ENCODE measurements at places on chromosomes 7 and 10.
A peak's percentile ranks its signal among the peaks of the same experiment; 100 is the strongest.

DNA sequence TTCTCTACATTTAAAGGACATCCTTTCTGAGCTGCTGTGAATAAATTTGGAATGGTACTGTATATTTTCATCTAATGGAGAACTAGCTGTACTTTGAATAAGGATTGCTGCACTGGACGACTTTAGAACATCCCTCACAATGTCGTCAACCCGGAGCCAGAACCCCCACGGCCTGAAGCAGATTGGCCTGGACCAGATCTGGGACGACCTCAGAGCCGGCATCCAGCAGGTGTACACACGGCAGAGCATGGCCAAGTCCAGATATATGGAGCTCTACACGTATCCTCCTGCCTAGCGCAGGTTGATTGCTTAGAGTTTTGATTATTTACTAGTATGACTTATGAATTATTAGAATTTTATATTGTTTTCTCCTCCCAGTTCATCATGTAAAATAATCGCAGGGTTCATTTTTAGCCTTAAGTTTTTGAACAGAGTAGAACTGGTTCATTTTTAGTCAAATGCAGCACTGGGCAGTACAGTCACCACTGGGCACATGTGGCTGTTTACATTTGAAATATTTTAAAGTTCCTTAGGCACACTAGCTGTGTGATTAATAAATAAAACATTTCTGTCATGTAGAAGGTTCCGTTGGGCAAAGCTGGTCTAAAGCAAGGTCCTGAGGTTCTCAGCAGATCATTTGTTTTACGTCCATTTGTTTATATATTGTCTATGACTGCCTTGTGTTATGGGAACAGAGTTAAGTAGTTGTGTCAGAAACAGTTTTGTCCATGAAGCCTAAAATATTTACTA is 31.5 kb downstream of the CUL1 start:
- no peak for DNase-seq

DNA sequence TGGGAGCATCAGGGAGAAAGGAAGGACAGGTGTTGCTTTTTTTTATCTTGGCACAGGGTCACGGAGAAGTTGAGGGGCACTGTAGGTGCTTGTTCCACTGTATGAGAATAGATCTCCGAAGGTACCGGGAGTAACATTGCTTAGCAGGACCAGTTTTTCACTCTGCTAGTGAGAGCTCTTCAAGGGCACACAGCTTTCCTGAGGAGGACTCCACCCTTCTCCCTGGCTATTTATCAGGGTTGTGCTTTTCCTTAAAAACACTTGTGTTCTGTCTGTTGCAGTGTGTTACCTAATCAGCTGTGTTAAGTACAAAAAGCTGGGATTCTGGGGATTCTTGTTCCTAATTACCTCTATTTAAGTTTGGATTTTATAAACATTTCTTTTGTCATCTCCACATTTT is 160.5 kb downstream of the SND1 start:
- DNase-seq, result no peak

- no peak for DNase-seq
Observed at GRCh38 chr7:93316730-93317129, 84.6 kb downstream of the VPS50 start.

DNA sequence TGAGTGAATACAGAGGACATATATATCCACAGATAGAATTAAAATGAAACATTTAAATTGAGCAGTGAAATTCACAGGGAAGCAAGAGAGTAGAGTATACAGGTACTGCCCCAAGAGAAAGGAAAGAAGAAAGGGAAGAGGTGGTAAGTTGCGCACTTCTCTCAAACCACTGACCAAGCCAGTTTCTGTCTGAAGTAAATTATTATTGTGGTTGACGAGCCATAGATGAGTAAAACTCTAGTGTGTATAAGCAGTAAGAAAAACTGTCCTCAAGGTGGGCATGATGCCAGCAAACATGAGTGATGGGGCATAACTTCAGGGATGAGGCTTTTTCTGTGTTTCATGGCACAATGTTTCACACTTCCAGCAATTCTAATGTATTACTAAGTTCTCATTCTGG is 4.4 kb upstream of the BET1 start:
- DNase-seq, result no peak

GRCh38 chr7:131557652-131558385 is 1.4 kb upstream of the PODXL start:
- DNase-seq, result no peak

- peak; percentile 14 for DNase-seq
Observed at GRCh38 chr10:61486738-61487396, 33.7 kb upstream of the TMEM26 start.

DNA sequence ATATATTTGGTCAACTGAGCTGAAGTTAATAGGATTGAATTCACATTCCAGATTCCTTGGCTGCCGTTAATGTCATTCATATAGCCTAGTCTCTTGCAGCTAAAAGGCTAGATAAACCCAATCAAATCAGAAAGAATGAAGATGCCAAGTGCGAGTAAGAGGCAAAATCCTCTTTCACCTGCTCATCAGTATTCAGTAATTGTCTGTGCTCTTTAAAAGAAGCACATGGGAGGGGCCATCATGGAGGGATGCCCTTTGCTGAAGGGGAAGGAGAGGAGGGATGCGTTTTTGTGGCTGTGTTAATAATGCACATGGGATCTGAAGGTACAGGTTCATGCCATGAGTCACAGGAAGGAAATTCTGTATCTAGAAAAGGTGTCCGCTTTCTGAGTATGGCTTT is 232.2 kb downstream of the TMEM178B start:
- no peak for DNase-seq

DNA sequence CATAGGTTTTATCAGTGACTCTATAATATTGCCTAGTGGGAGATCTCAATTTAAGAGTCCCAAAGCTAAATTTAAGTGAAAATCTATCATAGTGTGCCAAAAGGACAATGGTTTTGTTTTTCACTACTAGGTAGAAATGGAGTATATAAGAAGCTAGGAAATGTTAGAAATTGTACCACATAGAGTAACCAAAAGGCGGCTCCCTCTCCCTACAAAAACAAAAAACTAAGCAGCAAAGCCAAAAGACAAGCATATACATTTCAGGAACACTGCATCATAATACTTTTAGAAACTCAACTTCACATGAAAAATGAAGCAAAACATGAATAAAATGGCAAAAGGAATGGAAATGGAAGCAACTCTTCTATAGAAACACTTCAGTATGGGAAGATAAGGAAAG is 271.6 kb downstream of the CACNA2D1 start:
- no peak for DNase-seq

GRCh38 chr7:139648941-139649425 is 125.5 kb downstream of the CLEC2L start:
- no peak for DNase-seq

- DNase-seq, result no peak
Observed at GRCh38 chr7:123738356-123738755, 10.4 kb downstream of the WASL start.

DNA sequence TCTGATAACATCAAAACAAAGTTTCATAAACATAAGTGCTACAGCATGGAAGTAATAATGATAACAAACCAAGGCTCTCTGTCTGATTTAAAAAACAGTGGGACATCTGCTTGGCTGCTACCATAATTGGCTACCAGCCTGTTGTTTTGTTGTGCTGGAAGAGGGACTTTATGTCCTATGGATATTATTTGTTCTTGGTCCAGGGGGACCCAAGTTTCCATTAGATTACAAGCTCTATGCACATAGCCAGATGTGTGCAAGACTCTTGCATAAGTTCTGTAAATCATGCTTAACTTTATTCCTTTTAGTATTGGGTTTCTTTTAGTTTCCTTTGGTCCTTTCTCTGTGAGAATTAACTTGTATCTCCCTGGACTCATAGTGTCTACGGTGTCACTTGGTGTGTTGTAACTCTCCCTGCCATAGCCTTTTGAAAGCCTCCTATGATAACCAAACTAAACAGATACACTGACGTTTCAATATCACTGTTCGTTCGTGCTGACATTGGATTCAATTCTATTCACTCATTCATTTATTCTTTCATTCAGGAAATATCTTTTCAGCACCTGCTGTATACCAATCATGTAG is 41.4 kb upstream of the CD36 start:
- DNase-seq, result no peak

- DNase-seq, result no peak
Observed at GRCh38 chr10:78319841-78320240, 286.2 kb downstream of the RPS24 start.

GRCh38 chr10:35882422-35883150 is 240.5 kb upstream of the FZD8 start:
- no peak for DNase-seq

GRCh38 chr10:132176623-132177500 is 9.9 kb upstream of the DPYSL4 start:
- DNase-seq, result no peak

DNA sequence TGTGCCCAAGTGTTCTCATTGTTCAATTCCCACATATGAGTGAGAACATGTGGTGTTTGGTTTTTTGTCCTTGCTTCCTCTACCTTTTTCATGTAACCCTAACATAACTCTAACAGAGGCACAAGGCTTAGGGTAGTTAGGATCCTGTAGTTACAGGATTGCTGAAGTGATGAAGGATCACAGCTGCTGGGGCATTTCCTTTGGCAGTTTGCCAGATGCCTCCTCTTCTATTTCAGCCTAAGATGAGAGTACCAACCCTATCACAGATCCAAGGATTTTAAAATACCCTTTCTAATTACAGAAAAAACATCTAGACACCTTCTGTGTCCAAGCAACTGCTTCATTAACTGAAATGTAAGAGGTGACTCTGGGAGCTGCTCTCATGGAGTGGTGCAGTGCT is 141.7 kb upstream of the COL1A2 start:
- DNase-seq, result no peak

- no peak for DNase-seq
Observed at GRCh38 chr10:19638182-19638895, 177.9 kb upstream of the PLXDC2 start.

DNA sequence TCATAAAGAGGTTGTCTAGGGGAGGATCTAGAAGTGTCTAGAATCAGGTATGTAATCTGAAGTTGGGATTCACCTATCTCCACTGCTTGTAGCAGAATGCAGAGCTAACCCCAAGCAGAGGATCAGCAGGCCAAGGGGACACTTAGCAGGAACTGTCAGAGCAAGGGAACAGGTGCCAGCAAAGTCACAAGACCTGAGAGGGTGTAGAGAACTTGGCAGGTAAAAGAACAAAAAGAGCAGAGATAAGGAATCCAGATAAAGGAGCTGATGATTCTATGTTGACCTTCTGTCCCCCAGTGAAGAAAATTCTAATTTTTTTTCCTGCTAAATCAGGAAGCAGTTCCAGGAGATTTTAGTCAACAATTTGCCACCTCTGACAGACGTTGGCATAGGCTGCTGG is 91.4 kb upstream of the CCDC71L start:
- no peak for DNase-seq

DNA sequence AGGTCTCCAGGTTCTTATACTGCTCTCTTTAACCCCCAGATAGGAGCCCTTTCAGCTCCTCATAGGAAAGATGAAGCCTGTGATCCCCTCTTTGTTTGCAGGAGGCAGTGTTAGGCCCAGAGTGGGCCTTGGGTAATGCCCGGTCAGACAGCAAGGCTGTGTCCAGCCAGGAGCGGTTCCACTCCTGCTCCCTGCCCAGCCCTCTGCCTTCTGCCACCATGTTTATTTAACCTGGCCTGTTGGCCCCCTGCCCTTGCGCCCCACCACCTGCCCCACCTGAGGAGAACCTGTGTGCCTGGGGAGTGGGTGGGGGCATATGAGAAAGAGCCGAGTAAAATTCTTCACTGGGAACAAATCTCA is 24.3 kb downstream of the CDH23 start:
- no peak for DNase-seq

DNA sequence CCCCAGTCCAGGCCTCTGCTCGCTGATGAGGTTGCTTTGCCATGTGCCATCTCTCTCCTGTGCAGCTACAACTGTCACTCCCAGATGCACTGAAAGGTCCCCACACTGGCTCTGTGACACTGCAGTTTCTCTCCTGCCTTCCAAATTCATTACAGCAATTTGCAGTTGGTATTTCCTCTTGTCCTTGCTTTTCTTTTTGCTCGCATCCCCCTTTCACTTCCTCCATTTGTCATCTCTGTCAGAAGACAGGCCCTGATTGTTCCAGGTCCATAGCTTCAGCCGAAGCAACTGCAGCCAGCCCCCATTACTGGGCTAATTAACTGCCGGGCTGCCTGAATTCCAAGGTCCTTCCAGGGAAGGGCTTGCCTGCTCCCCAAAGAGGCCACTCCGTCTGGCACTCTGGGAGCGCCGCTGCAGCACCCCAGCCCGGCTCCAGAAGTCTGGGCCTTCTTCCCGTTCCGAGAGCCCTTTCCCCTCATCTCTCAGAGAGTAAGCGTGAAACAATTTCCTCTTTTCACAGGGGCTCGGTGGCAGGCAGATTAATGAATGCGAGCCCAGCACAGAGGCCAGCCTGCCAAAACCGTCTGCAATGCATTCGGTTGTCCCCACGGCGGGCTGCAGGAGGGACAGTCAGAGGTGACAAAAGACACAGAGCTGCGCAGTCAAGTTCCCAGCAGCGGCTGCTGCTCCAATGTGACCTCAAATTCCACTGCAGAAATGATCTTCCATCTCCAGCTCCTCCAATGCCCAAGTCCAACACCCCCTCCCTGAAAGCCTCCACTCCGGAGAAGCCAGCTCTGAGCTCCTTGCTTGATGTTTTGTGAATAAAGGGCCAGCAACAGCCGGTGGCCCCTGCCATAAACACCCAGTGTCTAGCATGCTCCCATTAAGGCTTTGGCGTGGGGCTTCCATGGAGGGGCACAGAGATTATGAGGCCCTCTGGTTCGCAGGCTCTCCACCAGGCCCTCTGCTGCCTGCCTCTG is 279.4 kb upstream of the HABP2 start:
- no peak for DNase-seq

- DNase-seq, result no peak
Observed at GRCh38 chr10:100075426-100076220, 6.0 kb downstream of the CPN1 start.

DNA sequence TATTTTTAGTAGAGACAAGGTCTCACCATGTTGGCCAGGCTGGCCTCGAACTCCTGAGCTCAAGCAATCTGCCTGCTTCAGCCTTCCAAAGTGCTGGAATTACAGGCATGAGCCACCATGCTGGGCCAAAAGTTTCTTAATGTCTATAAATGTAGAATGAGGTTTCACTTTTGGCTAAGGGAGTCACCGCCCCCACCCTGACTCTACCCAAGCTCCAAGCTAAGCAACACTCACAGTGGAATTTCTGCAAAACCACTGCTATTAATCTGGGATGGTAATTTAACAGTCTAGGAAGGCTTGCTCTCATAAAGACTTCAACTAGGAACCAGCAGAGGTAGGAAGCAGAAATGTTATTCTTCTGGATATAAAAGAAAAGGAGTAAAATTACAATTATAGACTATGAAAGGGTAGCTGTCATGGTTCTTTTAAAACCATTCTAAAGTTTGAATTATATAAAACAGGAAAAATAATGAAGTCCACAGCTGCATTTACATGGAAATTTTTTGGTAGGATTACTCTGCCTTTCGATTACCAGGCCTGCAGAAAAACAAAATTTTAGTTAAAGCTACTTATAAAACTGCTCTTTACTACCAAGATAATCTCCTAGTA is 211.6 kb downstream of the SFMBT2 start:
- no peak for DNase-seq

- no peak for DNase-seq
Observed at GRCh38 chr7:35849158-35849831, 48.4 kb downstream of the SEPTIN7 start.

Measured in NCI-H526 treated with DMSO at 0.1 percent for 48 hours (cell line).